ENCODE measurements at places on chromosomes 6 and 20.

GRCh38 chr20:15563836-15564235 lies 1009.4 kb downstream of the KIF16B start:
- DNase-seq: no peak

DNA sequence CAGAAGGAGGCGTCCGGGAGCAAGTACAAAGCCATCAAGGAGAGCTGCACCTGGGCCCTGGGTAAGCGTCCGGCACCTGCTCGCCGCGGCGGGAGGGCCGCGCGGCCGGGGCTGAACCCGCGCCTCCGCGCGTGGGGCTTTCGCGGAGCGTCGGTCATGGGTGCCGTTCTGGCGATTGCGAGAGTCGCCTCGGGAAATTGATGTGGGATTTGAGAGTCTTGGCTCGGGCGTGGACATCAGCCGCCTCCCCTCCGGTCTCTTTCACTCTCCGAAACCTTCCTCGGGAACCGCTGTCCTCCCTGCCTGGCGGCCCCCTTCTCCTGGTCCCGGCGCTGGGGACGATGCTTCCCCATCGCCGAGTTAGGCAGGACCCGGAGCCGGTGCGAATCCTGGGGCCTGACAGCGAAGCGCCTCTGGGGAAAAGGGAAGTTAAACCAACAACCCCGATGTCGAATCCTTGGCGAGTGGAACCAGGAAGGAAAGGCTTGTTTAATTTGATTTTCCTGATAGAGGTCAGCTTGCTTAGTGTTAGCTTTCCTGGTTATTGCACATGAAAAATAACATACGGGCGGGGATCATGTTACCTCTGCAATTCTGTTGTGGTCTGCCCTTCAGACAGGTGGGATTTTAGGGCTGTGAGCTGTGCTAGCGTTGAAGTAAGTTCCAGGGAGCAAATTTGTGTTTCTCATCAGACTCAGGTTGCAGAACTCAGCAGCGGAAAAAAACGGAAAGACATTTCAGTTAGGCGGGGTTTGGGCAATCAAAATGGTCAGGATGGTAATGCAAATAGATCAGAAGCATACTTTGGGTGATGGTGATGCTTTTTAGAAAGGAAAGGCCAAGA lies 594 bp downstream of the ARFGEF3 start:
- DNase-seq: no peak

DNA sequence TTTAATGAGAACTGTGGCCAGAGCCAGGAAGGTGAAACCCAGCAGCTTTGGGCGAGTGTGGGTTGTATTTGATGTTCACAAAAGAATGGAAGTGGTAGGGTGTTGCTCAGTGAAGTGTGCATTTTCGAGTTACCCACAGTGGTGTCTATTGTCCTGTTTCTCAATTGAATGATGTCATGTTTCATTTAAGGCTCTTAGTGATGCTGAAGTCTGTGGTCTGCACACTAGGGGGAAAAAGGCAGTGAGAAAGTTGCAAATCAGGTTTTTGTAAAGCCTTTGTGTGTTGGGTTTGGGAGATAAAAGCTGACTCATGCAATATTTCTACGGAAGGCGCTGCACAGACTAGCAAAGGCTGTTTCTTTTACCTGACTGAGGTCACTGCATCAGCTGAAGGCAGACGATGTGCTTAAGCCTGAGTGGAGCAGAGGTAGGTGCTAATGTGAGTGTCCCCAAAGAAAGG lies 121.1 kb downstream of the PLEKHG1 start:
- no peak for DNase-seq

- no peak for DNase-seq
These were observed 42.0 kb downstream of the UQCC1 start for GRCh38 chr20:35369804-35370203.

DNA sequence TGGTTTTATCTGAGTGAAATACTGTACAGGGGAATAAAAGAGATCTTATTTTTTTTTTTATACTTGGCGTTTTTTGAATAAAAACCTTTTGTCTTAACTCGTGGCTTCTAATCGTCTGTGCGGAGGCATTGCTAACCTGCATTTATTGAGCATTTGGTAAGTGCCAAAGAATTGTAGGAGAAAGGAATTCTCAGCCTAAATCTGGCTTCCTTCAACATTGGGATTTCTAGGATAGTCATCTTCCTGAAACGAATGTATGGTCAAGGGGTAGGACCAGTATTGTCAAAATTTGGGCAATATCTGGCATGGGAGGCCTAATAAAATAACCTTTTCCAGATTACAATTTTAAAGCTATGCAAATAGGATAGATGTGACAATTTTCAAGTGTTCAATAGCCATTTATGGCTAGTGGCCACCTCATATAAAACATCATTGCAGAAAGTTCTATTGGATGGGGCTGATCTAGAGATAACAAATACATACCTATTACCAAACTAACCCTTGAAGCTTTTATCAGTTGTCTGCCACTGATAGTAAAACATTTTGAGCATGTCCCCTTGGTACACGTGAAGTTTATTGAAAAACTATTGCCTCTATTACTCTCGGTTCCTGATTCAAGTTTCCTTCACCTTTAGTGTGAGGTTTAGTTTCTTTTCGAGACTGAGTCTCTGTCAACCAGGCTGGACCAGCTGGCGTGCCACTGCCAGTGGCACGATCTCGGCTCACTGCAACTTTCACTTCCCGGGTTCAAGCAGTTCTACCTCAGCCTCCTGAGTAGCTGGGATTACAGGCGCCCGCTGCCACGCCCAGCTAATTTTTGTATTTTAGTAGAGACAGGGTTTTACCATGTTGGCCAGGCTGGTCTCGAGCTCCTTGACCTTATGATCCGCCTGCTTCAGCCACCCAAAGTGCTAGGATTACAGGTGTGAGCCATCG lies 5.6 kb downstream of the PIM1 start:
- no peak for DNase-seq

DNA sequence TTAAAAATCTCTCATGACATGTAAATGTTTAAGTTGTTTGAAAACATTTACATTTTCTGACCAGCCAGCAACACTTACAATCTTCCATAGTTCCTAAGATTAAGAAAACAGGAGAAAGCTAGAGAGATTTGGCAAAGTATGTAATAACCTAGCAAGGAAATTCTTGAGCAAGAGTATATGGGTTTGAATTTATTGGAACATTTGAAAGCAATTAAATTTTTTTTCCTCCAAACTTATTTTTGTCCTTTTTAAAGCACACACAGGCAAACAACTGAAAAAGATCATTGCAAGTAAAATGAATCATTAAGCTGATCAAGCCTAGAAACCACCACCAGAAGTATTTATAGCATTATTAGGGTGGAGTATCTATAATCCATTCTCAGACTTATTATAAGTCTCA lies 20.1 kb upstream of the ZNF217 start:
- DNase-seq: no peak

- DNase-seq: no peak
These were observed 246.1 kb upstream of the RIN2 start for GRCh38 chr20:19511931-19512330.

DNA sequence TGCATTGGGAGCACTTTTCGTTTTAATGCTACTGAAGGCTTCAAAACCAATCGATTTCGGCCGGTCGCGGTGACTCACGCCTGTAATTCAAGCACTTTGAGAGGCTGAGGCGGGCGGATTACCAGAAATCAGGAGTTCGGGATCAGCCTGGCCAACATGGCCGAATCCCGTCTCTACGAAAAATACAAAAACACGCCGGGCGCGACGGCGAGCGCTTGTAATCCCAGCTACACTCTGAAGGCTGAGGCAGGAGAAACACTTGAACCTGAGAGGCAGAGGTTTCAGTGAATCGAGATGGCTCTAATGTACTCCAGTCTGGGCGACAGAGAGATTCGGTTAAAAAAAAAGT lies 58.4 kb downstream of the TRIM38 start:
- DNase-seq: no peak

GRCh38 chr6:168256940-168257339 lies 62.6 kb downstream of the DACT2 start:
- DNase-seq: no peak

DNA sequence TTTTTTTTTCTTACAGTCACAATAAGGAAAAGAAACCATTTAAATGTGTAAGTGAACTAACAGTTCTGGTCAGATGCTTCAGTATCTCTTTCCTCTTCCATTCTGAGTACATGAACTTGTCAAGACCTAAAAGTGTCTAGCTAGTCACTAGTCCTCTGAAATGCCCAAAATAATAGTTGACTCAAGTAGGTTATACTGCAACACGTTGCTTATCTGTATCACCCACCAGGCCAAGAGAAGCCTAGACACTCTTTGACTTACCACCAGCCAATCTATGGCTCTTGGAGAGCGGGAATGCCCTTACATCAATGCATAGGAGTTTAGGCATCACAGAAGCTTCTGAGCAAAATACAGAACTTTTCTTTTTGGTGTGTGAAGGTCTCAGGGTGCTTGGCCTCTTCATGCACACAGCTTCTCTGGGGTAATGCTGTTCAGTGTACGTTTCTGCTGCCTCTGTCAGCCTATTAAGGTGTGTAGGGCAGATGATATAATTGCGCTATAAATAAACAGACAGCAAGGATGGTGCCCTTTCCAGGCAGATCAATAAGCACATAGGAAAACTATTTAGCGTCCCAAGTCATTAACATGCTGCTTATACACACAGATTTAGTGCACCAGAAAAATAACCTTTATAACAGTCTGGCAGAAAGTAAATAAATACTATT lies 7.8 kb upstream of the GFOD1 start:
- DNase-seq: no peak

DNA sequence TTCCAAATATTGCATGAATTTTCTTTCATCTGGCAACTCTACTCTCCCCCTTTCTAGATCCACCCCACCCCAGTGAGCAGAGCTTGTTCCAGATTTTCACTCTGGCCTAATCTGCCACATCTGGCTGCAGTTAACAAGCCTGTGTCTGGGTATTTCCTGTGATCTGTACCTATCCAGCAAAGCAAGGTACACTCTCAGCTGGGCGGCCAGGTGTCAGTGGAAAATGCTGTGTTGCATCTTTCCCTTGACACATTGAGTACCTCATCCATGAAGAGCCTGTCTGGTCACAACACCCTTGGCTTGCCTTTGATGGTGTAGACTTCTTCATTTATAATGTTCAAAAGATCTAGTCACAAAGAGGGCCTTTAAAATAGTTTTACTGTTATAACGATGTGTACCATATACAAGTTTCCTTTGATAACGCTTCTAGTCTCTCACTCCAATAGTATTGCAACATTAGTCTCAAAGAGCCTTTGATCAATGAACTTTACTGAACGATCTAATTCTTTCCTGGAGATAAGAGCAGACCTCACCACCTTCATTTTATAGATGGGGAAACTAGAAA lies 6.0 kb upstream of the RNF182 start:
- no peak for DNase-seq

DNA sequence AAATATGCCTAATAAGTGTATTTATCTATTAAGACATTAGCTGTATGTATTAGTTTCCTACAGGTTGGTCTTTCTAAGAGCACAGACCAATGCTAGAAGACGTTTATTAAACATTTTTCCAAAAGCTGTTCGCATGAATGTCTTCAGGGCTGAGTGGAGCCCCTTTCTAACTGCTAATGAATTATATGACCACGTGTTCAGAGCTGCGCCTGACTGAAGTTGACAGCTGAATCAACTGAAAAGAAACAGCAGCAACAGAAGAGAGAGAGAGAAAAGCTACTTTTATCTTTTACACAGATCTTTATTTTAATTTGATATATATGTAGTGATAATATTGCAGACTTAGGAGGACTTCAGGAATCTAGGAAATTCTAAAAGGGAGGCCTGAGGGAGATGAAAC lies 75.2 kb upstream of the ARID1B start:
- DNase-seq: no peak

GRCh38 chr6:107565165-107565723 lies 75.3 kb downstream of the SOBP start:
- no peak for DNase-seq

GRCh38 chr6:31402324-31403282 lies 792 bp upstream of the MICA start:
- peak; percentile 49 for DNase-seq

- no peak for DNase-seq
These were observed 365.2 kb downstream of the PAX1 start for GRCh38 chr20:22070610-22071058.

DNA sequence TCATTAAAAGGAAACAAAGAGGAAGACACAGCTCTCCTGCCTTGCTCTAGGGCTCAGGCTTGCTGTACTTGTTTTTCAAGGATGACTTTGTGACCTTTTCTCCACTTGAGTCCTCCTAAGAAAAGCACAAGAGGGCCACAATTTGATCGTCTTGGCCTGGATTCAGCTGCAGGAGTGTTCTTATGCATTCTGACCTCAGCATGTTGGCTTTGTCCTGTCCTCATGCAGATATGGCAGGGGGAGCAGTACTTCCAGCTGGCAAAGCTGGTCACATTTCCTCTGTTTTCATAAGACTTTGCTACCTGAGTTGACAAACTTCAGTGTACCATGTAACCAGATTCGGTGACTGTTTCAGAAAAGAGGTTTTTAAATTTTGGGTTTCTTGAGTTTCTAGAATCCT lies 30.8 kb downstream of the KDM1B start:
- no peak for DNase-seq

- no peak for DNase-seq
These were observed 87.8 kb downstream of the GMDS start for GRCh38 chr6:2157441-2158127.

GRCh38 chr6:150142097-150142669 lies 661 bp upstream of the PPP1R14C start:
- no peak for DNase-seq

GRCh38 chr6:54646069-54646950 lies 200.3 kb upstream of the FAM83B start:
- no peak for DNase-seq

DNA sequence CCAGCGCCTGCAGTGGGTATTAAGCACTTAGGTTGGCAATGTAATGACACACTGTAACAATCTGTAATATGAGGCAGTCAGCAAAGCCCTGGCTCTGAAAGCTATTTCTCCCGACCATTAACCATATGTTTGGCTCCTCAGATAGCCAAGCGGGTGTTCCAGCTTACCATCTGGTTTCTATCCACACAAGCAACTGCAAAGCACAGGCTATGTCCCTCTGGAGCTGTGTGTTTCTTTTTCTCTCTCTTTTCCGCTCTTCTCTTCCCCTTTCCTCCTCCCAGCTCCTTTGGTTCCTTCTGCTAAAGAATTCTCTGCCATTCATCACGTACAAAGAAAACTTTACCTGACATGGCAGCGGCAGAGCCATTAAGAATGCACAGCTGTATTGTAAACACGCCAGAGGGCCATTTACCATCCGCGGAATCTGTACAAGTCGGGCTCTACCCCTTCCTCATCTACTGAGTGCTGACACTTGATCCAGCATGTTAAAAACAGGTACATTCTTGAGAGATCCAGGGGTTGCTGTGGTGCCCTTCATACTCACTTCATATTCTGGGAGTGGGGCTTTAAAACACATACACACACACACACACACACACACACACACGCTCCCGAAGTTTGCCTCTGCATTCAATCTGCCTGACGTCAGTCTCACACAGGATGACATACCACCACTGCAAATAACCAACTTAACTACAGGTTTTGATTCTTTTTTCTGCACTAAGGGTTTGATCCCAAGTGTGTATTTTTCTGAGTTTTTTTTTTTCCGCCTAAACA lies 77.2 kb downstream of the BACH2 start:
- no peak for DNase-seq

- DNase-seq: no peak
These were observed 28.0 kb downstream of the PEX3 start for GRCh38 chr6:143478479-143479062.

GRCh38 chr20:46999801-47000465 lies 105.3 kb downstream of the EYA2 start:
- DNase-seq: no peak

All from CD4-positive, alpha-beta T cell treated with Interleukin-17A for 1 hour (primary cell).